ENCODE measurements at places on chromosomes 3 and 15.
A peak's percentile ranks its signal among the peaks of the same experiment; 100 is the strongest.

- peak; percentile 55 for DNase-seq
Measured at GRCh38 chr3:116863822-116864589, 154.4 kb downstream of the TUSC7 start.

- DNase-seq: no peak
Measured at GRCh38 chr15:40085266-40085665, 23.4 kb downstream of the BMF start.

- no peak for DNase-seq
Measured at GRCh38 chr3:147497286-147497685, 88.1 kb downstream of the ZIC1 start.

DNA sequence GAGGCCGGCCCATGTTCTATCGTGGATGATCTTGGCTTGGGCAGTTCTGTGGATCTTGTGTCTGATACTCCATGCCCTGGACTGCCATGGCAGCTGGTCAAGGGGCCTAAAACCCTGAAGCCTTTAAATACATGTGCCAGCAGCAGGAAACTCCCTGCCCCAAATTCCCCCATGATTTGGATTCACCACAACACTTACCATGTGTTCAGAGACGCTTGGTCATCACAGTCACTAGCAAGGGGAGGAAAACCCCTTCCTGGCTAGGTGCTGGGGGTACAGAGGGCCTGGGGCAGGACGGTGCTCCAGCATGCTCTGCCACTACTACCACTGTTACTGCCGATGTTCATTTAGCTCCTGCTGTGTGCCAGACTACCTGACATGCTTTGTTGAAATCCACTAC lies 94.4 kb downstream of the DNAJB8 start:
- no peak for DNase-seq

- no peak for DNase-seq
Measured at GRCh38 chr15:60708684-60709083, 229.7 kb upstream of the ICE2 start.
